ENCODE measurements at places on chromosomes 7 and 10. TPM values are rescaled to one million over a fixed set of nuclear protein-coding genes. Genes with fewer than 3 reads are reported as not detected.

AUTS2 gene
- 2.2 TPM for total RNA-seq

GRCh38 chr7:152588350-152588749 is 87.6 kb downstream of the XRCC2 start:
- no peak for DNase-seq

CALHM2 gene
- not detected for total RNA-seq

ANKRD7 gene
- not detected for total RNA-seq

- no peak for DNase-seq
These were observed 55.0 kb downstream of the CTTNBP2 start for GRCh38 chr7:117818232-117818631.

- no peak for DNase-seq
These were observed 218.6 kb downstream of the THSD7A start for GRCh38 chr7:11613292-11613930.

Measured in MG63 (cell line).